Neural progenitor cell (in vitro differentiated cells): ENCODE measurements at places on chromosomes 11 and 22.

DNA sequence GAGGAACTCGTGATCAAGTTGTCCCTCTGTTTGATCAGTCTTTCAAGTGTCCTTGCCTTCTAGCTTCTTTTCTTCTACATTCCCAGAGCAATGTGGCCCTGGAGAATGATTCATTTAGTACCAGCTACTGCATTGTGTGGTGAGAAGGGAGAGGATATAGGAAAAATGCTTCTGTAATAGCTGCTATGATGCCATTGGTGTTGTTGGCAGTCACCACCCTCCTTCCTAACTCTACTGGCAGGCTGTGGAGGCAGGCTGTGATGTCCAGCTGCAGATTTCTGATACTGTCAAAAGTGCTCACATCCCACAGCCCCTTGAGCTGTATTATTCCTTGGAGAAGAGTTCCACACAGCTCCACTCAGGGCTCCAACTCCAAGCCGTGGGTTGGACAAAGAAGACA is 52.8 kb downstream of the ENDOD1 start:
- DNase-seq = no peak

- peak; percentile 76 for DNase-seq
Observed at GRCh38 chr11:48172818-48173609, 43.6 kb upstream of the OR4B1 start.

GRCh38 chr11:82246926-82247325 is 486.7 kb downstream of the FAM181B start:
- no peak for DNase-seq

GRCh38 chr22:25208743-25209505 is 9.3 kb downstream of the CRYBB3 start:
- DNase-seq = no peak

DNA sequence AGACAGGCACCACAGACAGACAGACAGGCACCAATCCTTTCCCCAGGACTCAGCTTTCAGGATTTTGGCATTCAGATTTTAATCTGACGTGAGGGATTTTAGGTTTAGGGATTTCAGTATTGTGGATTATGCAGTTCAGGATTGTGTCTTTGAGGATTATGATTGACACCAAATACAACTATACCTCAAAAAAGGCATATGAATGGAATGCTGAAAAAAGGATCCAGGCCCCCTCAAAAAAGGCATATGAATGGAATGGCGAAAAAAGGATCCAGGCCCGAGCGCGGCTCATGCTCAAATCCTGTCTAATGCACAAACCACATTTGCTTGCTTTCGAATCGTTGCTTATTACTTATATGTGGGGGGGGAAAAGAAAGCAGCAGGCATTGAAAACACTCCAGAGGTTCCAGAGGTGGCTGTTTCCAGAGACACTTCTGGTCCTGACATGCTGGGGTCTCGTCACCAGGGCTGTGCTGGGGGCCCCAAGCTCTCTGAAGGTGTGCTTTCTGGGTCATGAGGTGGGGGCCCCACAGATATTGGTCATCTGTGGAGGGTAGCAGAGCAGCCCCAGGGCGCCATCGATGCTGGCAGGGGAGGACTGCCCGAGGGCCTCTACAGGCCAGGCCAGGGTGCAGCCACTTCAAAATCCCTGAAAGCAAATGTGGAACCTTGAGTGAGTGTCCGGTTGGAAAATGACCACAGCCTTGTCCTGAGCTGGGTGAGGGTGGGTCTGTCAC is 16.8 kb upstream of the OSBPL5 start:
- DNase-seq = no peak

GRCh38 chr11:70926543-70927201 is 325.7 kb downstream of the SHANK2 start:
- peak; percentile 36 for DNase-seq

DNA sequence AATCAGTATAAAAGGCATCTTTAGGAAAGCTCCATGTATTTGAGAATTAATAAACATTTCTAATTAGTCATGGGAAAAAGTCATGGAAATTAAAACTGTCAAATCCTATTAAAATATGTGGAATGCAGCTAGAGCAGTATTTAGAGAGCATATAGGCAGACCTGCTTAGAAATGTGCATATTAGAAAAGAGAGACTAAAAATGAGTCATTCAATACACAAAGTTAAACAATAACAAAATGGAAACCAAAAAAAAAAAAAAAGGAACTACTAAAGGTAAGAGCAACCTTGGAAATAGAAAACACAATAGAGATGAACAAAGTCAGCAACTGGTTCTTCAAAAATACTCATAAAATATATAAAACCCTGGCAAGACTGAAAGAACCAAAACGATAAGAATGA is 59.7 kb upstream of the RASSF10 start:
- no peak for DNase-seq

- no peak for DNase-seq
Observed at GRCh38 chr22:50403701-50404101, 60.6 kb downstream of the PPP6R2 start.

DNA sequence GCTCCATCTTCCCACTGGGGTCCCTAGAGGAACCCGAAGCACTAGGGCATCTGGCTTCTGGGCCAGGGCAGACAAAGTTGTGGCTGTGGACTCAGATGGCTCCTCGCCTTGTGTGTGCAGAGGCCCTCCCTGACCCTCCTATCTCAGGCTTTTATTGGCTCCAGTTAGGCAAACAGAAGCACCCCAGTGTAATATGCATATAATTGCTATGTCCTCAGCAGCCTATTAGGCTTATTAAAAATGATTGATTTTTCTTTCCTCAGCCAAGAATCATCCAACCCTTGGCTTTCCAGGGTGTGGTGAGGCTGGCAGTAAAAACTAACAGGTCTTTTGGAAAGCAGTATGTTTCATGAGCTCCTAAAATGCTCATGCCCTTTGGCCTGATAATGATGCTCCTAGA is 22.3 kb downstream of the UPB1 start:
- DNase-seq = no peak

GRCh38 chr11:60457576-60457975 is 1.9 kb downstream of the MS4A1 start:
- no peak for DNase-seq

- DNase-seq = no peak
Observed at GRCh38 chr22:32699686-32700085, 101.8 kb upstream of the TIMP3 start.

- DNase-seq = no peak
Observed at GRCh38 chr11:20452585-20452984, 65.1 kb downstream of the PRMT3 start.

GRCh38 chr22:27867953-27868731 is 50.9 kb downstream of the PITPNB start:
- no peak for DNase-seq

- no peak for DNase-seq
Observed at GRCh38 chr11:120717042-120717441, 205.5 kb downstream of the GRIK4 start.

DNA sequence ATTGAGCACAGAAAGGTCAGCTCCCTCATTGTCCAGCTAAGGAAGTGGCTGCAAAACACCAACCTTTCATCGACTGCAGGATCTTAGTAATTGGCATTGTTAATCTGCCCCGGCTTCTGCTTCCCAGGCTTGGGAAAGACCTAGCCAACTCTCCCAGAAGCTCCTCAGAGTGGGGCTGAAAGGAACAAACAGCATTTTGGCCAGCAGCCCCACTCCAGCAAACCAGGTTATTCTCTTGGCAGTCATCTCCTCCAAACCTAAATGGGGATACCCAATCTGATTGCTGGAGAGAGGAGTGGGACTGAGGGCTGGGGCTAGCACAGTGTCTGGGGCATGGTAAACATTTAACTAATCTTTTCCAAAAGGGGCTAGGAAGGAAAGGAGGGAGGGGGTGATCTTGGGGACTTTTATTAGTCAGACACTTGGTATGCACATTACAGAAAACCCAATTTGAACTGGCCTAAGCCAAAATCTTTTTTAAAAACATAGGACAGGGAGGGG is 294.4 kb downstream of the MN1 start:
- DNase-seq = no peak

DNA sequence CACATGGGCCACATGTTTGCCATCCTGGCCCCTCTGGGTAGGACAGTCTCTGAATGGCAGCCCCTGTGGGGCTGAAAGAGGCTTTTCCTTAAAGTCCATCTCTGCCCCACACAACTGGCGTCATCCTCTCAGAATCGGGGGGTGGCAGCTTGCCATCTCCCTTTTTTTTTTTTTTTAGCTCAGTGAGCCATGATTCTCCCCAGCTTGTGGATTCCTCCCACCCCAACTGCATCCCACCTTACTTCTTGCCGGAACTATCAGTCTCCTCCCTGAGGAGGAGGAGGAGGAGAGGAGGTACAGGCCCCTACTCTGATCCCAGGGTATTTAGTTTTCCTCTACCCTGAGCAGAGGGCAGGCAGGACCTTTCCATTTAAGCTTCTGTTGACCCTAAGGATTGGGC is 3.4 kb downstream of the DGKZ start:
- no peak for DNase-seq

- no peak for DNase-seq
Observed at GRCh38 chr22:30906411-30906810, 62.2 kb downstream of the MORC2 start.

DNA sequence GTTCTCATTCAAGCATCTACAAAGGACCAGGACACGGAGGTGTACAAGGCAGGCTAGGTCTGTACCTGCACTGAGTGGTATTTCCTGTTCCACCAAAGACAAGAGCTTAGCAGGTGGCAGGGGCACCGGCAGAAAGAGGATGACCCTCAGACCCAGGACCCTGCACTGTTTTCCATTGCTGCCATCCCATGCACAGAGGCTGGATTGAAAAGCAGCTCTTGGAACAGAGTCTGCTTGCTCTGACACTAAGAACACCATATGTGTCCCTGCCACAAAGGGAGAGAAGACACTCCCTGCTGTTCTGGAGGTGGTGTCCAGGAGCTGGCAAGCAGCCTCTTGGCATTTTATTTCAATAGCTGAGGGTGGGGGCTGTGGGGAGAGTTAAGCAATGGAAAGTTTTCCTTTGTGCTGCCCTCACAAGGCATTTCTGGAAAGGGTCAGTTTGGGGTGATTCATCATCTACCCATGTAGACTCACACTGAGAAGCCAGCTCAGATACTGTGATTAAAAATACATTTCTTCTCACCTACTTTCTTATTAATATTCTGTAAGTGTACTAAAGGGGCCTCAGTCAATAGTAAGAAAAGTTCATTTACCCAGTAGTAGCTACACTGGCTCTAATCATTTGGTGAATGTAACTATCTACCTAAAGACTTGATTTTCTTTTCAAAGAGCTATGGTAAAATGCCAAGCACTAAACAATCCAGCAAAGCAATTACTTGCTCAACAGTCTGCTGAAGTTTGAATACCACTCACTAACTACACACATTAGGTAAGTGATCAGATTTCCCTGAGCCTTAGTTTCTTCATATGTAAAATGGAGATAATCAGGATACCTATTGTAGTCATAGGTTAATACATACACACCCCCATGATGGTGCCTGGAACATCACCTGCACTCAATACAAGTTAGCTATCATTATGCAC is 55.2 kb downstream of the SLC1A2 start:
- DNase-seq = peak; percentile 13

DNA sequence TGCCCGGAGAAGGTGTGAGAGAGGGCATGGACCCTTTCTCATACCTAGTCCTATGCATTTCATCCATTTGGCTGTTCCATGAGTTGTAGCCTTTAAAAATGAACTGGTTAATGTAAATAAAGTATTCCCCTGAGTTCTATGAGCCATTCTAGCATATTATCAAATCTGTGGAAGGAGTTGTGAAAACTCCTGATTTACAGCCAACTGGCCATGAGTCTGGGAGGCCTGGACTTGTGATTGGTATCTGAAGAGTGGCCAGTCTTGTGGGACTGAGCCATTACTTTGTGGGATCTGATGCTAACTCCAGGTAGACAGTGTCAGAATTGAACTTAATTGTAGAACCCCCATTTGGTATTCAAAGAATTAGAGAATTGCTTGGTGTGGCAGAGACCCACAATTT is 48.4 kb downstream of the FAM118A start:
- no peak for DNase-seq

DNA sequence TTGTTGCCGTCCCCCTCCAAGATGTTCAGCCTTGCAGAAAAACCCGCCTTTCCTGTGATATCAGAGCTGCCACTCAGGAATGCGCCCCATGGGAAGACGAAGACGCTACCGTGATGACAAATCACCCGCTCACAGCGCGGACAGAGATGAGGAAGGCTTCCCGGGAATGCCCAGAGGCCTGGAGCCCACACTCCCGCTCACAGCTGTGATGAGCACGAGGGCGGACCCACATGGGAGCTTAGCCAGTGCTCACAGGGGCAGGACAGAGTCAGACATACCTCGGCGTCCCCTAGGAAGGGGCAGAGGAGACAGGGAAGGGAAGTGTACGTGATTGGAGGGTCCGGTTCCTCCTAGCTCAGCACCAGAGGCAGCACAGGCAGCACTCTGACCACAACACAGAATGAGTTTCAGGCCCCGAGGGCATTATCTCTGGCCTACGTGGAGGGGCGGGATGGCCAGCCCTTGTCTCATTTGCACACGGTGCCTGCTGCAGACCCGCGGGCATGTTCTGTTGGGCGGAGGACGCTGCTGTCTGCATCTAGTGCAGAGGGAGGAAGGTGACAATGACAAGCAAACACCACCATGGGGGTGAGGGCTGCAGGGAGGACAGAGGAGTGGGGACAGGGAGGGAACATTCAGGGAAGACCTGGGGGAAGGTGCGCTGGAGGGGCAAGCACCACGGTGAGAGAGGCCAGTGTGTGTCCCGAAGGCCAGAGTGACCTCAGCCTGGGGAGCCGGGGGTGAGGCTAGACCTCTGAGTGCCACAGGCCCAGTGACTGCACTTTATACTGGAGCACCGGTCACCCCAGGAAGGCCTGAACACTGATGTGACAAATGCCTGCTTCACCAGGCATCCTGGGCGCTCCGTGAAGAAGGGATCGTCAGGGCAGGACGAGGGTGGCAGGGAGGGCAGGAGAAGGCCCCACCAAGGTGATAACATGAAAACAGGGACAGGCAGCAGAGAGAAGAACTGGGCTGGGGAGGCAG is 79.6 kb downstream of the CELSR1 start:
- peak; percentile 41 for DNase-seq

DNA sequence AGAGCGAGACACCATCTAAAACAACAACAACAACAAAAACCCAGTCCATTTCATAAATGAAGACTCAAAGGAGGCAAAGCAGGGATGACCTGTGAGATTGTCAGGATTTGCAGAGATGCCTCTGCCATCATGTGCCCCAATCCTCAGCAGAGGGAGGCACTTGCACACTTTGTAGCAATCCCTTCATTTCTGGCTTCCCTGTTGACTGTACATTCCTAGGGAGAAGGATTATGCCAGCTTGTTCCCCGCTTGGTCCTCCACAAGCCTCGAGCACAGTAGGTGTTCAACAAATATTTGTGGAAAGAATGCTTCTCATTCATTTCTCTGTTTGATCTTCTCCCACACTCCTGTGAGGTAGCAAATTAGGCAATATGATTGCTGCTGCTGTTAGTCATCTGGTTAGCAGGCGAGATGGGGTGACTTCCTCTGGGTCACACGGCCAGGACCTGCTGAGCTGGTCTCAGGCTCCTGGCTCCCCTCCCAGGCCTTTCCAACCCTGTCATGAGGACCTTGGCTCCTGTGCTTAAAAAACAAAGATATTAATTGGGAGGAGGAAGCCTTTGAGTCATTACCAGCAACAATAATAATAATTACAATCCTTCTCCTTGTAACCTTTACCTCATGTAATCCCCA is 34.1 kb downstream of the LIF start:
- no peak for DNase-seq
